ENCODE measurements at places on chromosomes 2 and 18. TPM values are rescaled to one million over a fixed set of nuclear protein-coding genes. Genes with fewer than 3 reads are reported as not detected.

Gene PDE1A
- 9.7 TPM for total RNA-seq

Gene SLC5A7
- total RNA-seq, result not detected

Gene DUSP19
- 4.3 TPM for total RNA-seq

Gene ACMSD
- total RNA-seq, result not detected

Gene TSPYL6
- total RNA-seq, result not detected

Gene SLC38A11
- total RNA-seq, result 0.13 TPM

Gene EN1
- total RNA-seq, result 0.91 TPM

Gene LINC00305
- total RNA-seq, result not detected

Gene UNC80
- total RNA-seq, result not detected

Gene TANC1
- total RNA-seq, result 40.1 TPM

Gene EGR4
- not detected for total RNA-seq

Gene SMAD2
- 132 TPM for total RNA-seq

Gene NAT8
- not detected for total RNA-seq

Gene CDH2
- total RNA-seq, result 368 TPM

Gene RAB6C
- not detected for total RNA-seq

Gene UBE2F
- 38.1 TPM for total RNA-seq

Gene IMPA2
- 3.1 TPM for total RNA-seq

Gene FKBP1B
- total RNA-seq, result 6.8 TPM

Gene BOLL
- not detected for total RNA-seq

Gene TCF23
- not detected for total RNA-seq

Gene CNNM3
- total RNA-seq, result 11.3 TPM

Gene PCARE
- not detected for total RNA-seq

Gene SLC11A1
- total RNA-seq, result 0.13 TPM

Gene CYS1
- total RNA-seq, result 2.6 TPM

Gene RAB12
- 54.7 TPM for total RNA-seq

Gene PAX8
- total RNA-seq, result 1.6 TPM

Gene ESPNL
- 2.5 TPM for total RNA-seq

Gene RESP18
- not detected for total RNA-seq

Gene COL4A3
- 3.5 TPM for total RNA-seq

Gene DNAJC5G
- total RNA-seq, result not detected

Gene IL37
- total RNA-seq, result not detected

Gene CD8B2
- total RNA-seq, result not detected

Gene MC4R
- total RNA-seq, result not detected

Gene ST6GAL2
- 0.07 TPM for total RNA-seq

Gene POU3F3
- total RNA-seq, result not detected

Gene BCL11A
- total RNA-seq, result 0.20 TPM

Gene EML6
- 1.2 TPM for total RNA-seq

Gene CPO
- total RNA-seq, result not detected

Gene ARID5A
- 14.1 TPM for total RNA-seq

Gene DSG2
- total RNA-seq, result 5.2 TPM

Gene MRO
- 0.07 TPM for total RNA-seq

Gene CDKL4
- 0.91 TPM for total RNA-seq

Gene SLC8A1
- 116 TPM for total RNA-seq

Gene TMEM200C
- total RNA-seq, result 0.13 TPM

Gene GREB1
- 0.52 TPM for total RNA-seq

Gene SPATS2L
- total RNA-seq, result 44.5 TPM

Gene STARD6
- total RNA-seq, result not detected

Gene FIGN
- 2.7 TPM for total RNA-seq

Gene OXER1
- not detected for total RNA-seq

Gene LRRC30
- not detected for total RNA-seq

Gene TXNDC2
- total RNA-seq, result not detected

Gene RNF125
- 0.13 TPM for total RNA-seq

Gene SERPINB13
- not detected for total RNA-seq

Gene SCN3A
- 0.40 TPM for total RNA-seq

Gene AP1S3
- 18.6 TPM for total RNA-seq

Gene SPC25
- 1.1 TPM for total RNA-seq

Gene UGT1A5
- total RNA-seq, result not detected

Gene IL36B
- not detected for total RNA-seq
